NCI-H1105 treated with DMSO at 0.1 percent for 48 hours (cell line): ENCODE measurements at places on chromosomes 1 and 21.

DNA sequence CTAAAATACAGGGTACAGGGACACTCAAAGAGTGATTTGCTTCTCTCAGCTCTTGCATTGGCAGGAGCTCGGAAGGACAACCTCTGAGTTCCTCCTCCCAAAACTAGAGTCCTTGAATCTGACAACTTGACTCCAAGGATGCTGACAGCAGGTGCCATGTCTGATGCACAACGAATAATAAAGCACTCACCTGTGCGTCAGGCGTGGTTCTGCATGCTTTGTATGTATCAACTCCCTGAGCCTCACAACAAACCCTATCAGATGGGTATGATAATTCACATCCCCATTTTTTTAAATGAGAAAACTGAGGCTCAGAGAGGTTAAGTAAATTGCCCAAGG, 1.4 kb downstream of the LAPTM5 start:
- no peak for DNase-seq

GRCh38 chr1:205922806-205923205, 20.4 kb downstream of the SLC26A9 start:
- no peak for DNase-seq

DNA sequence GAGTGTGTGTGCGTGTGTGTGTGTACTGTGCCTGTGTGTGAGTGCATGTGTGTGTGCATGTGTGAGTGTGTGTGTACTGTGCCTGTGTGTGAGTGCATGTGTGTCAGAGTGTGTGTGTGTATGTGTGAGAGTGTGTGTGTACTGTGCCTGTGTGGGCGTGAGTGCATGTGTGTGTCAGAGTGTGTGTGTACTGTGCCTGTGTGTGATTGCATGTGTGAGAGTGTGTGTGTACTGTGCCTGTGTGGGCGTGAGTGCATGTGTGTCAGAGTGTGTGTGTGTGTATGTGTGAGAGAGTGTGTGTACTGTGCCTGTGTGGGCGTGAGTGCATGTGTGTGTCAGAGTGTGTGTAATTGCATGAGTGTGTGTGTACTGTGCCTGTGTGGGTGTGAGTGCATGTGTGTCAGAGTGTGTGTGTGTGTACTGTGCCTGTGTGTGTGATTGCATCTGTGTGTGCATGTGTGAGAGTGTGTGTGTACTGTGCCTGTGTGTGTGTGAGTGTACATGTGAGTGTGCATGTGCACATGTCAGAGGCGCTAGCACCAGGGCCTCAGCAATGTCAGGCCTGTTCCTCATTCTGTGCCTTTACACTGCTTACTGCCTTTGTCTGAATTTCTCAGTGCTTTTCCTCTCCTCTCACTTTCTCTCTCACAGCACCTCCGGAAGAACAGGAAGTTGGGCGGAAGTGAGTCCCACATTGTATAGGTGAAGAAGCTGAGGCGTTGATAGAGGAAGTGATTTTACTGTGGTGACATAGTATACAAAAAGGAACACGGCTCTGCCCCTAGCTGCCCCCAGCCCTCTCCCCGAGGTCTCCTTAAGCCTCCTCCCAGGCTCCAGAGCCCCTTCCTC, 4.9 kb downstream of the SLC5A9 start:
- no peak for DNase-seq

DNA sequence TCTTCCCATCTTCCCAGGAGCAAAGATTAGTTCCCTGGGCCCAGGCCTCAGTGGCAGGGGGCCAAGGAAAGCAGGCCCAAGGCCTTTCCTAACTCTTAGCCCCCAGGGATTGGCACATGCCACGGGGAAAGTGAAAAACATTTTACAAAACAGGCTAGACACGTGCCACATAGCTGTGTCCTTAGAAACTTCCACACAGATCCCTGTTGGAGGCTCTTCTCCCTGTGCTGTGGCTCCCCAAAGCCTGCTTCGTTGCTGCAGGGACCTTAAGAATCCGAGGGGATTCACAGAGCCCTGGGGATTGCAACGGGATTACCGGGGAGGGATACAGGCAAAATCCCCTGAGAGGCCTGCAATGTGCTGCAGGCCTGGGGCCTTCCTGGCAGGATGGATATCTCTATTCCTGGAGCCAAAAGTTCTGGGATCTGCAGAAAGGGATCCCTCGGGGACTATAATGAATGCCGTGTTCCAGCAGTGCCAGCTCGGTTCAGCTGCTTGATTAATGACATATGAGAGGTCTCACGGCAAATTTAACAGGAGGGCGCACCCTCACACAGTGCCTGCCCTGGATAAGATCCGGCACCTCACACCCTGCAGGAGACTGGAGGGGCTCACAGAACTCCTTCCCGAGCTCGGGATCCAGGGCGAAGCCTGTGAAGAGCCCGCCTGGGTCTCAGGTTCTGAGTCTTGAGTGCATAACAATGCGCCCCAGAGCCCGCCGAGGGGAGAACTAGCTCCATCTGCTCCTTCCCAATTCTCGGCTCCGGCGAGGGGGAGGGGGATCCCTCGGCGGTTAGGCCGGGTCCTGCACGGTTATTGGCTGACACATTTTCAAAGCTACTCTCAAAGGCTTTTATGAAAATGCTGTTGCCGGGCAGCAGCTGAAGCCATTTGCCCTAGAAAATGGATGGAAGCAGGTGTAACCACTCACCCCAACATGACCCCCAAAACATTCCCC, 15.3 kb upstream of the RGS8 start:
- DNase-seq = no peak

DNA sequence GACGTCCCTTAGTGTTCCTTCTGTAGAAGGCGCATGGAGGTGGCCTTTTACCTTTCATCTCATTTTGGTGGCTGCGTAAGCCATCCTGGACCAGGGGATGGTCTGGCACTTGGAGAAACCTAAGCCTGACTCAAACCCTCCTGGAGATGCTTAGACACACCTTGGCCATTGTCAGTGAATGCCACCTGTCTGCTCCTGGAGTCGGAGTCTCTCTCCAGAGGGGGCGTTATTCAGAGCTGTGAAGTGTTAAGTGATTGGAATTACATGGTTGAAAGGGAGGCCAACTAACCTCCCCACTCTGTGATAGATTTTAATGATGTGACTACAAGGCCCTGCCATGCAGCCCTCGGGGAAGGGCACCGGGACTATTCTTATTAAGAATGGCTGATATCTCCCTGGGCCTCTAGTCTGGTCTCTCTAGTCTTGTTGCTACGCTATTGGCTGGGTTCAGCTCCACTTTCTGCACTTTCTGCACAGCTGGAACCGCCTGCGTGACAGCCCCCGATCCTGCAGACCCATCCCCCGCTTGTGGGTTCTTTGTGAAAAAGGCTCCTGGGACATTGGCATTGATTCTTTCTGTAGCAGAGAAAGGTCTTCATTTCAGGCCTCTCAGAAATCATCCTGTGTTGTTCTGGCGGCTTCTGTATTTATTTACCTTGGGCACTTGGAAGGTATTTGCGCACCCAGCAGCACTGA, 4.2 kb downstream of the RASSF5 start:
- DNase-seq = no peak

DNA sequence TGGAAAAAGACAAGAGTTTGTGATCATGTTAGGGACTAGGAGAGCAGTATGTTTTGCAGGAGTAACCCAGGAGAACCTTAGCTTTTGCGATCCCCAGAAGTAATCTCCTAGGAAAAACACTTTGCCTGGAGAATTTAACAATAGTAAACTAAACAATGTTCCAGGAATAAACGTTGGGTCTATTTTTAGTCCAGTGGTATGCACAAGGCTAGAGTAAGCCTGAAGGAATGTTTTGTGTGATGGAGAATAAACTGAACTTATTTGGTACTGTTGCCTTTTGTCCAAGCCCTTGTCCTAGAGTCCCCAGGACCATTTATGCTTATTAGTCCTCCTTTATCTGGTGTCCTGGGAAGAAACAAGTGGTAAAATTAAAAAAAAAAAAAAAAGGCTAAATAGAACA, 28.7 kb upstream of the RGS5 start:
- no peak for DNase-seq

- DNase-seq = peak; percentile 18
These were observed 73.8 kb downstream of the MTR start for GRCh38 chr1:236868625-236869467.

DNA sequence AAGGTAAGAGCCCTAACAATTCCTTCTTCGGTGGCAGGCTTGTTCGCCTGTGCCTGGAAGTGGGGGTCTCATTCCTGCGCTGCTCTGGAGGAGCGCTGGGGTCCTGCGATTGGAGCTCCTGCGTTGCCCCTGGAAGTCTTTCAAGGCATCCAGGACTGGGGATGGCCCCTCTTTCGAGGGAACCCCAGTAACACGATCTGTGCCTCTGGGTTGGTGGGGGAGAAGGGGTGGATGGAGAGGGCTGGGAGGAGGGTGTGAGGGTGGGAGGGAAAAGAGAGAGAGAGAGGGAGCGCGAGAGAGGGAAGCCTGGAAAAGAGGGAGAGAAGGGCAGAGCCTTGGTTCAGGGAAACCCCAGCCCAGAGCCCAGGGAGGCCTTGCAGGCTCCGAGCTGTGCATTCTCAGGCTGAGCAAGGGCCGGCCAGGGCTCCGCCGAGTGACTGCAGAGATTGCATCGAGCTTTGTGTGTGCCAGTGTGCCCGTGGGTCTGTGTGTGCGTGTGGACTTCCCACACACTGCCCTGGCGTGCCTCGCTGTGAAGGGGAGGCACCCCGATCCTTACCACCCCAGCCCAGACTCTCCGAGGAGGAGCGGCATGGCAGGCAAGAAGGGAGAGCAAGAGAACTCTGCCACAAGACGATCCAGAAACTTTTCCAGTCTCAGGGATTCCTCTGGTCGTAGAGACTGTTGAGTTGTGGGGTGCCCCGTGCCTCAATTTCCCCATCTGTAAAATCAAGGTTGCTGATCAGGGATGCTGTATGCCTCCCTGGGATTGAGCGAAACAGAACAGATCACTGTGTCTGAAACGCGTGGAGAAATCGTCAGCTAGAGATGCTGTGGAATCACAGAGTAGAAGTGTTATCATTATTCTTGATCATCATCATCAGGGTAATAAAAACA, 619 bp downstream of the BCL9 start:
- no peak for DNase-seq

- no peak for DNase-seq
These were observed 7.9 kb downstream of the RD3 start for GRCh38 chr1:211483896-211484612.

GRCh38 chr1:962381-963300, 2.3 kb downstream of the KLHL17 start:
- no peak for DNase-seq

- DNase-seq = no peak
These were observed 1.2 kb downstream of the ATP2B4 start for GRCh38 chr1:203627851-203628200.

GRCh38 chr1:16468558-16468957, 28.0 kb downstream of the NECAP2 start:
- DNase-seq = no peak

DNA sequence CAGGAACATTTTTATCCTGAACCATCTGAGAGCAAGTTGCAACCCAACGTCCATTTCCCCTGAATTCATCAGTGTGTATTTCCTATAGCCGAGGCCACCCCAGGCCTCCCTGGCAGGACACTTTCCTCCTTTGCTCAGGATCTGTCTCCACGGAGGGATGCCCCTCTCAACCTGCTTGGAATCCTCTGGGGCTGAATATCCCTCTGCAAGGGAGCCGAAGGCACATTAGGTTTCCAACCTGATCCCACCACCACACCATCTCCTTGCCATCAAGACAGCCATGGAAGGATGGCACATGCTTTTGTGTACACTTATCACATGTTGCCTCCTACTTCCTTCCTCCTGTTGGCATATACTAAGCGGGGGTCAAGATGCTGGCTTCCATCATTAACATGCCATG, 74.8 kb upstream of the EDN2 start:
- DNase-seq = no peak

DNA sequence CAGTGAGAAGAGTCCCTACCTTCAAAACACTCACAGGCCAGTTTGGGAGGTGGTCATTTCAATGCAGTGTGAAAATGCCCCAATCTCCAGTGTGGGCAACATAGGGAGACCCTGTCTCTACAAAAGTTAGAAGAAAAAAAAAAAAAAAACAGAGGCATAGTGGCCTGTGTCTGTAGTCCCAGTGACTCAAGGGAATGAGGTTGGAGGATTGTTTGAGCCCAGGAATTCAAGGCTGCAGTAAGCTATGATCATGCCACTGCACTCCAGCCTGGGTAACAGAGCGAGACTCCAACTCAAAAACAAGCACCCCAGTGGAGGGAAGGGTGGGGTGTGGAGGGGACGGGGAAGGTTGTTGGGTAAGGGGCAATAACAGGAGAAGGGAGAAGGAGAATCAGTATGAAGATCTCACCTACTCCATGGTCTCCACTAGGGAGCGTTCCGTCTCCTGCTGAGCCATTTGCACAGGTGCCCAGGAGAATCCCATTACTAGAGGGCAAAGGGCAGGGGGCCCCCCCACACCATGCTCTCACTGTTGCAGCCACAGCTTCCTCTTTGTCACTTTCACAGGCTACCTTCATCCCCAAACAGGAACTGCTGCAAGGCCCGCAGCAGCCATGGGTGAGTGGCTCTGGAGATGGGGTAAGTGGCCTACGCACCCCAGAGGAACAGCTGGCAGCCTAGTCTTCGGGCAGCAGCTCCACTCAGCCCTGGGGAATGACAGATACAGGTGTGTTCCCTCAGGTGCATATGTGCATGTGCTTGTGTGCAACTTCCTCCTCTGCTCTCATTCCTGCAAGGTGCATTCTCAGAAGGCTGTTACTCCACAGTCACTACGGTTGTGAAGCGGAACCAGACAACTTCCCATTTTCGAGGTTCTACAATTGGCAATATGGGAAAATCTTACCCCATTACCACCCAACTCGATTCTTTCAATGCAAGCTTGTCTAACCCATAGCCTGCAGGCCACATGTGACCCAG, 87.9 kb upstream of the LYST start:
- DNase-seq = no peak

DNA sequence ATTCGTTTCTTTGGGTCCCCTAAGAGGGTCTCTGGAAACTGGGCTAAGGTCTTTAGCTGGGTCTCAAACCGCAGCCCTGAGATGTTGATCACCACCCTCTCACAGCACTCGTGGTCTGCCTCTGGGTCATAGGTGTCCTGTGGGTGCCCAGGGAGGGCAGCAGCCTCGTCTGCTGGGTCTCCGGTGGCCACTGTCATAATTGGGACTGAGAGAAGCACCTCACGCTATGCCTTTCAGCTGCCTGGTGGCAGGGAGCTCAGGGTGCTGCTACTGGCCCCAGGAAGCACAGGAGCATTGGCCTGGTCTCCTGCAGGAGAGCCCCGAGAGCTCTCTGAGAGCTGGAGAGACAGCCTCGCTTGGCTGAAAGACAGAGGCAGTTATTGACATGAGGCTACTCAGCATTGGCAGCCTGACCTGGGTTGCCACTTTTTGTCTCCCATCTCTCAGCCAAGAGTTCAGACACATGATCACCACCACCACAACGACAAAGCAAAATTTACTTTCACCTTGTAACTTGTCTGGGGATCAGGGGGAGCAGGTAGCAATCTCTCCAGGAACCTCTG, 1.5 kb downstream of the KCNA2 start:
- no peak for DNase-seq

DNA sequence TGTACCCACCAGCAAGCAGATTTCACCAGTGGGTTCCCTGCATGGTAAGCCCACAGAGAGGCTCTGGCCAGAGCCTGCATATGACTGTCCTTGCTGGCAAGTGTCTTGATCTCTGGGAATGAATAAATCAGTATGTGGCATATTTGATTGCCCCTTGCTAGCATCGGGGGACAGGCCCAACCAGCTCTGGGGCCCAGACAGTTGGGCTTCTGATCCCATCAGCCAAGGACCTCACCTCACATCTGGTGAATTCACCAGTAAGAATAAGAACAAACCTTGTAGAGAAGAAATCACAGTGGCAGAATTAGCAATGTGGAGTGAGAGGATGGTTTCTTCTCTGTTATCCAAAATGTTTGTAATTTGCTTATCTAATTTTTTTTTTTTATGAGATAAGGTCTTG, 15.9 kb downstream of the SLC1A7 start:
- no peak for DNase-seq
